ENCODE measurements at places on chromosomes 13 and 19.
A peak's percentile ranks its signal among the peaks of the same experiment; 100 is the strongest.

- no peak for DNase-seq
Observed at GRCh38 chr13:93066187-93066586, 160.4 kb upstream of the GPC6 start.

GRCh38 chr19:31055454-31055853 is 293.8 kb downstream of the TSHZ3 start:
- DNase-seq: no peak

DNA sequence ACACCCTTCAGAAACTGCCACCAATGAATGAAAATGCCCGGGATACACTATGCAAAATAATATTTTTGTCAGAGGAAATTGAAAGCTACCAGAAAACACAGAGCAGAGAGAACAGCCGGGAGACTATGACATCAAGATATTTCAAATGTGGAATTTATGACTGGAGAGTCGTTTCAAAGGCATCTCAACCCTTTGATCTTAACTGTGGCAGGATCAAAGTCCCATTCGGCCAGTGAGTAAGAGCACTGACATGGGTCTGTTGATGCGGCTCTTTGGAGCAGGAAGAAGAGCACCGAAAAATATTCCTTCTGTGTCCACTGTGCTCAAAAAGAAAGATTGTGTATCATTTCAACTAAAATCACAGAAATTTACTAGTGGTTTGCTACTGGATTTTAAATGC is 201.9 kb downstream of the RFC3 start:
- no peak for DNase-seq

DNA sequence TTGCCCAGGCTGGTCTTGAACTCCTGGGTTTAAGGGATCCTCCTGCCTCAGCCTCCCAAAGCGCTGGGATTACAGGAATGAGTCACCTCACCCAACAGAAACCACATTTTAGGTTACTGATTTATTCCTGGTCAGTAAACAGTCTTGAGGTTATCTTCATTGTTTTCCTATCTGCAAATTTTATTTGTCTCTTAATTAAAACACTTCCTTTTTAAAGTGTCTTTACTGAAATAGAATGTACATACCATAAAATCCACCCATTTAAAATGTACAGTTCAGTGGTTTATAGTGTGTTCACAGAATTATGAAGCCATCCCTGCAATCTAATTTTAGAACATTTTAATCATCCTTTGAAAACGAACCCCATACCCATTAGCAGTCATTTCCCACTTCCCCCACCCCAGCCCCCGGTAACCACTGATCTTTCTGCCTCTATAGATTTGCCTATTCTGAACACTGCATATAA is 63.0 kb downstream of the MAP4K1 start:
- no peak for DNase-seq

- DNase-seq: no peak
Observed at GRCh38 chr19:31666126-31666525, 316.9 kb upstream of the TSHZ3 start.

GRCh38 chr13:79406597-79406908 is 498 bp upstream of the RBM26 start:
- DNase-seq: no peak

DNA sequence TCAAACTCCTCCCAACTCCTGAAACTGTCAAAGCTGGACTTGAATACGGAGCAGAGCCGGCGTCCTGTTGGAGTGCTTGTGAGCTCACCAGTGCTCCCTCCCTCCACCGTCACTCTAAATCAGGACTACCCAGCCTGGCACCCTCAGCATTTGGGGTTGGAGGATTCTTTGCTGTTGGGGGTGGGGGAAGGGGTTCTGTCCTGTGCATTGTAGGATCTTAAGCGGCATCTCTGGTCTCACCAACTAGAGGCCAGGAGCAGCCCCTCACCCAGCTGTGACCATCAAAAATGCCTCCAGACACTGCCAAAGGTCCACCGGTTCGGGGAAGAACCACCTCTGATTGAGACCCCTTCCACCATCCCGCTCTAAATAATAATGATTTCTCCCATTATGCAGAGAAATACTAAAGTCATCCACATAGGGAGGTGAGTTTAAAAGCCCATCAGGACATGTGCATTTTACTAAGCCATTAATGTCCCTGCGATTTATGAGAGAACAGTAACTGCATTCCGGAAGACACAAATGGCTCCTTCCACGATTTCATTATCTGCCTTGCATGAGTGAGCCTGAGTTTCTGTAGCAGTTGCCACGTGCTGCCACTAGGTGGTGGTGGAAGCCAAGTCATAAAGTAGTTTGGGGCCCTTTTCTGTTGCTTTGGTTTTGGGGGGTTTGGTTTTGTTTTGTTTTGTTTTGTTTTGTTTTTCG is 16.1 kb upstream of the USP29 start:
- peak; percentile 40 for DNase-seq

DNA sequence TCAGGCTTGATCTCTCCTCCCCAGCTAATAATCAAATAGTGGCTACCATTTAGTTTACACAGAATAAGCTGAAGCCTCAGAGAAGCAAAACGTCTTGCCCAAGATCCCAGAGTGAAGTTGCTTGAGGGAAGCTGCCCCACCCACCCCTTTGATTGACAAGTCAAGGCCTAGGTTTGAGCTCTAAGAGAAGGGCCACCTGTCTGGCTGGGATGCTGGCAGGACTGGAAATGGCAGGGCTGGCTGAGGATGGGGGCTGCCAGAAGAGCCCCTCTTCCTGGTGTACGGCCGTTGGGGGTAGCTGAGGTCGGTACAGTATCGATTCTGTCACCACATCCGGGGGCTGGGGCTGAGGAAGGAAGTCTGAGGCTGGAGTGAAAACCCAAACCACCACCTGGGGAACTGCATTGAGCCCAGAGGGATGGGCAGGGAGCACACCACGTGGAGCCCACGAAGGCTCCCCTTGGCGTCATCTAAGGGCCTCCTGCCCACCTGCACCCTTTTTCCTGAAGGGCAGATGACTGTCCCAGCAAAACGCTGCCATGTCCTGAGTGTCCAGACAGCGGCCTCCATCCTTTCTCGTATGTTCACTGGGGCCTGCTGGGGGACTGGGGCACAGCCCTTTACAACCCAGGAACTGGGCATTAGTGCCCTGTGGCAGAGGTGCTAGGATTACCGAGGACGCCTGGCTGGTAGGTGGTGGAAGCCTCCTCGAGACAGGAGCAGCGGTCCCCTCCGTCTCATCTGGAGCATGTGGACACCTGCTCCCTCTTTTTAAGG is 1.4 kb upstream of the PRKD2 start:
- DNase-seq: no peak

All from SK-N-DZ (cell line).